ENCODE measurements at places on chromosomes 5 and 9.

GRCh38 chr9:129284607-129285291 is 106.7 kb upstream of the IER5L start:
- no peak for DNase-seq

GRCh38 chr9:129352146-129352865 is 174.2 kb upstream of the IER5L start:
- no peak for DNase-seq

DNA sequence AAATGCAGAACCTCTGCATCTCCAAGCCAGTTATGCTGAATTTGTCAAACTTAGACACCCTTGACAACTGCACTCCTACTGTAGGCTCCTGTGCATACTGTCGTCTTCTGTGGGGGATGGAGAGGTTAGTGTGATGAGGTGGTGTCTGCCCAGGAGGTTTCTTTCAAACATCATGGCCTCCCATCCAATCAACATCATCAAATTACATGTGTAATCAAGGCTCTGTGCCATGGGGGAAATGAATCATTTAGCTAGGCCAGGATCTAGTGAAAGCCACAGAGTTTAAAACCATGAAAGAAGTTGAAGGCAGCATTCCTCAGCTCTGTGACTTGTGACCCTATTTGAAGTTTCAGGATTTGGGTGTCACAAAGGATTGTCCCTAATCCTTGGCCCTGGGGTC is 240.6 kb downstream of the MARCHF11 start:
- DNase-seq = no peak

- DNase-seq = no peak
Measured at GRCh38 chr5:37492778-37493555, 113.8 kb downstream of the WDR70 start.

DNA sequence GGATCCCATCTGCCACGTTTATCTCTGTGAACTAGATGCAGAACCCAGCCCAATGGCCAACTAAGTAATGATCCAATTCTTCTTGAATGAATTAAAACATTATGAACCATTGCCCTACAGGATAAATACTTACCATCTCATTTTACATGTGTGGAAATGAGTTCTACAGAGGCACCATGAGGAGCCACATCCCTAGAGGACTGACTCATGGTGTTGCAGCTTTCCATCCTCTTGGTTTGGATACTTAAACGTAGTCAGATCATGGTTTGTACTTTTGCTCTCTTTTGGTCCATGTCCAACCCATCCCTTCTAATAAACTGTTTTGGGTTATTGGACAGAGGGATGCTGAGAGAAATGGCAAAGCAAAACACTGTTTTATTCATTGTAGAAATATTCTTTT is 484.8 kb downstream of the EBF1 start:
- DNase-seq = no peak

- DNase-seq = no peak
Measured at GRCh38 chr5:111775224-111775623, 18.2 kb upstream of the NREP start.

DNA sequence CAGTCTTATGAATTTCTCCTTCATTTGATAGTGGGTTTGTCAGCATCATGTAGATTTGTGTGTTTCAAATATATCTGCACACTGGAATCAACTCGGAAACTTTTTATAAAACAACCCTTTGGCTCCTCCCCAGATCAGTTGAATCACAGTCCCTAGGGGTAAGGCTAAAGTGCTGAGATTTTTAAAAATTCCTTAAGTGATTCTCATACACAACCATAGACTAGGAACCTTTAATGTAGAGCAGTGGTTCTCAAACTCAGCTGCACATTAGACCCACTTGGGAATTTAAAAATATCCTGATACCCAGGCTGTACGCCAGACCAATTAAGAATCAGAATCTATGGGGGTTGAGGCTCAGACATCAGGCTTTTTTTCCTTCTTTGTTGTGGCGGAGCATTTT is 17.5 kb upstream of the JAK2 start:
- no peak for DNase-seq

DNA sequence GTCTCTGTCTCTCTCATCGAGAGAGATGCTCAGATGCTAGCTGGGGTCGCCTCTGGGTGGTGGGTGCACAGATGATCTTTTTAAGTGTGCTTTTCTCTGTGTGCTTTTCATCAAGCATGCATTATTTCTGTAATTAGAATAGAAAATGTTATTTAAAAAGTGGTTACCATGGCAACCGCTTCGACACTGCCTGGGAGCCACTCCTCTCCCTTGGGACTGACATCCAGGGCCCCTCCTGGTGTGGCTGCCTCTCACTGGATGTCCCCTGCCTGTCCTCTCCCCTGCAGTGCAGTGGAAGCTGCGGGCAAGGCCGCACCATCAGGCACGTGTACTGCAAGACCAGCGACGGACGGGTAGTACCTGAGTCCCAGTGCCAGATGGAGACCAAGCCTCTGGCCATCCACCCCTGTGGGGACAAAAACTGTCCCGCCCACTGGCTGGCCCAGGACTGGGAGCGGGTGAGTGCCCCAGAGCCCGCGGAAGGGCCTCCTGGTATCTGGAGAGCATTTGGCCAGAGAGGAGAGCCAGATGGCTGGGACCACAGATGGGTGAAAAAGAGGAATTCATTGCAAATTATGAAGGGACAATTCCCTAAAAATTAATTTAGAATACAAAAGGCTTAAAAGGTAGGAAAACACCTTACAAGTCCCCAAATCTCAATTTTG is 34.7 kb downstream of the ADAMTSL2 start:
- DNase-seq = no peak

GRCh38 chr5:132428484-132429462 is 59.3 kb downstream of the SLC22A5 start:
- no peak for DNase-seq

DNA sequence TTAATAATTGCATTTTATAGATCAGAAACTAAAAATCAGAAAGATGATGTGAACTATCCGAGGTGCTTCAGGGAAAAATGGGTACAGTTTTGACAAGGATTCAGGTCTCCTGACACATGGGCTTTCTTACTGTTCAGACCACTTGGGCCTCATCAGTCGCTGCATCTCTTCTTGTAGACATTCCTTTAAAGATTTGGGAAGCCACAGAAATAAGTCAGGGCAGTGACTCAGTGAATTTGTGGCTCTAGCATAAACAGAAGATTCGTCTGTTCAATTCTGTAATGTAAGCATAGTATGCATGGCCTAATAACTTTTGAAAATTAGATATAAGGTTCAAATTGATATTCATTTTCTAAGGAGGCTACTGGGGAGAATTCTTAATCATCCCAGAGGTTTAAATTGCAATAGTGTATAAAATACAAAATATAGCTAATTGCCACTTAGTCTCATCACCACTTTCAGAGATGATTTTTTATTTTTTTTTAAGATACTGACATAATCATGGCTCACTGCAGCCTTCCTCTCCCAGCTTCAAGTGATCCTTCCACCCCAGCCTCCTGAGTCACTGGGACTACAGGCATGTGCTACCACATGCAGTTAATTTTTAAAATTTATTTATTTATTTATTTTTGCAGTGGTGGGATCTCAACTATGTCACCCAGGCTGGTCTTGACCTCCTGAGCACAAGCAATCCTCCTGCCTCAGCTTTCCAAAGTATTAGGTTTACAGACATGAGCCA is 48.9 kb downstream of the RASEF start:
- DNase-seq = no peak

Data from activated naive CD4-positive, alpha-beta T cell treated with anti-CD3 and anti-CD28 coated beads, Interleukin-2, amount 50 U/mL, for 16 hours (primary cell).